T-helper 1 cell (primary cell): ENCODE measurements at places on chromosomes 5 and 9.
A peak's percentile ranks its signal among the peaks of the same experiment; 100 is the strongest.

DNA sequence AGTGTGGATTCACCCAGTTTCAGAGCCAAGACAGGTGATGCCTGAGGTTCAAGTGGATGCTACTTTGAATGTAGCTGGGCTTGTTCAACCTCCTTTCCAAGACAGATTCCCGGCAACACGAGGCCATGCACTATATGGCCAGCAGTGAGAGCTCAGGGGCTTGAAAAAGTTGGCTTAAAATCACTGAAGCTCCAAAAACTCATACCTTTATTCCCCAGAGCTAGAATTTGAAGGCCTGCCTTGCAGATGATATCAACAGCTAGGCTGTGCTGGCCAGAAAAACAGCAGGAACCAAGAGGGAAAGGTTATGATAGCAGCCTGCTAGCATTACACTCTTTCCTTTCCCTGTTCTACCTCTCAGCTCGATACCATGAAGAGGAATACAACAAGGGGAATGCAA is 120.2 kb upstream of the DAB2 start:
- DNase-seq = no peak

DNA sequence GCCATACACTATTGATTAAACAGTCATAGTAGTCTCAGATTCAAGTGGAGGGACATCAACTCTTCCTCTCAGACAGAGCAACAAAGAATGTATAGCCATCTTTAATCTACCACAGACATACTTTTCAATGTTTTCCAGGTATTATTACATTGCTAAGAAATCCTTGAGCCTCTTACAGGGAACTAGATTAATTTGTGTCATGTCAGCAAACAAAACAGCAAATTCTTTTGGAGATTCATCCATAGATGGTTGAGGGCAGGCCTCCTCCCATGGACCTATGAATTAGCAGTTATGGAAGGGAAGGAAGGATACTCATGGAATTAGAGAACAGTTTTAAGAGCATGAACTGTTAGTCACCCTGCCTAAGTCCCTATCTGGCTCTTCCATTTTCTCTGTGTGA is 47.8 kb upstream of the ARRDC3 start:
- no peak for DNase-seq

DNA sequence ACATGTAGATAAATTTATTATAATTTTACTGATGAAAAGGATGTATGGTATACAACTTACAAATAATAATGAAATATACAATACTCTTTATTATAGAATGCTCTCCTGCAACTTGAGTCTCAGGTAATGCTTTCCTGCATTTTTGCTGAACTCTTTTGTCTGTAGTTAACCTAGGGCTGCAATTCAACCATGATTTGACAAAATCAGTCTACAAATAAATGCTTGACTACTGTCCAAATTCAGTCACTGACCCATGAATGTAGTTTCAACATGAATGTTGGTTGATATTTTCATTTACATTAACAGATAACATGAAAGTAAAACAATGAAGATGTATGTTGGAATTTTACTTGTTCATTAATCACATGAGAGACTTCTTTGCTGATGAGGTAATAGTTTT is 320.9 kb downstream of the ZSWIM6 start:
- no peak for DNase-seq

DNA sequence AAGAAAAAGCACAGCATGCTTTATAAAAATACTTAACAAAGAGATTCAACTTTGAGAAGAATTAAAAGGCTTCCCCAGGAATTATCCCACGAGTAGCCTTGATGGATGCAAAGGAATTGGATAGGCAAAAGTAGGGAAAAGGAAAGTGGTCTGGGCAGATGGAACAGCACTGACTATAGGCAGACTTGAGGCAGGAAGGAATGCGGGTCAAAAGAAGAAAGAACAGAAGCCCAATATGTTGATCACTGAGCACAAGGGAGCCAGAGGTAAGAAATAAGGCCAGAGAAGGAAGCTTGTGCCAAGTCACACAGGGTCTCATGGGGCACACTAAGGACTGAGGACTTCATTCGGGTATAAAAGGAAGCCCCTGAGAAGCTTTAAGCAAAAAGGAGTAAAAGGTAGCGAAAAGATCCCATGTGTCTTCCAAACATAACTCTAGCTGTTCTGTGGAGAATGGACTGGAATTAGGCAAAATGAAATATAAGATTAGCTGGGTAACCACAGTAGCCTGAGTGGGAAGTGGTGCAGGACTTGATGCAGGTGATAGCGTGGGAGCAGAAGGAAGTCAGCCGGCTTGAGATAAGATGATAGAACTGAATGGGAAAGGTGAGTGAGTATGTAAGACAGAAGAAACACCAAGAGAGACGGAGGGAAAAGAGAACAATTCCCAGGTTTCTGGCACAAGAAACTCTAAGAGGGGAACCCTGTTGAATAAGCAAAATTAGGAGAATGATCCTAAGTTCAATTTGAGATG is 106.6 kb downstream of the DENND1A start:
- no peak for DNase-seq

DNA sequence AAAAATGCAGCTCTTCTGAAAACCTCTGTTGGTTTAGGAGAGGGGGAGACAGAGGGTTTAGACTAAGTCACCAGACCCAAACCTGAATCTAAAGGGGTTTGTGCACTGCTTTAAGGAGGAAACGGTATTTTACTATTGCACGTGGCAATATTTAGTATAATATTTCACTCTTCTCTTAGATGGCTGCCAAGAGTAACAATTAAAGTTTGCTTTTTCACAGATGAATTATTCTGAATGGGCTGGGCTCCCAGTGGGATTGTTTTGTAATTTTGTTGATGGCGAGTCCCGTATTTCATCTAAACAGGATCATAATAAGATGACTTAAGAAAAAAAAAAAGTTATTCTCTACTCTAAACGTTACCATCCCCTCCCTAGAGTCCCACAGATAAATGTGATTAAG is 245.4 kb downstream of the PCSK5 start:
- no peak for DNase-seq

- DNase-seq = no peak
Measured at GRCh38 chr9:28086881-28087280, 513.6 kb upstream of the C9orf72 start.

DNA sequence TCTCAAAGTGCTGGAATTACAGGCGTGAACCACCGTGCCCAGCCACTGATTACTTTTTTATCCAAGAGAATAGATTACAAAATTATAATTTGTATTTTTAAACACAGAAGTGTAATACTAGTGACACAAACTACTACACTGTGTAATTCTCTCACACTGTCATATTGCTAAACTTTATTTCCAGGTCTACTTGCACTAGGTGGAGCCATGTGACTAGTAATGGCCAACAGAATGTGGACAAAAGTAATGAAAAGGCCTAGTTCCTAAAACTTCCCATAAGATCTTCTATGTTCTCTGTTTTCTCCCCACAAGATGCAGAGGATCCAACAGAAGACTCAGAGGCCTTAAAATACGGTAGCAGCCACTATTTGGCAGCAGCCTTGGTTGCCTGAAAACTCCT is 27.3 kb downstream of the NADK2 start:
- DNase-seq = no peak

- no peak for DNase-seq
Measured at GRCh38 chr5:107517185-107518033, 153.3 kb downstream of the EFNA5 start.

GRCh38 chr5:111945535-111945934 is 188.5 kb upstream of the NREP start:
- no peak for DNase-seq

GRCh38 chr5:19770396-19770795 is 217.6 kb downstream of the CDH18 start:
- DNase-seq = no peak

- DNase-seq = peak; percentile 74
Measured at GRCh38 chr9:96655198-96655851, at the start of gene PRXL2C. TSS of gene PRXL2C (minus strand) at chr9:96655317. CDS start at chr9:96655281, 36 bp downstream.

- DNase-seq = no peak
Measured at GRCh38 chr5:150847334-150847695, 994 bp downstream of the IRGM start.
